NCI-H460 (cell line): ENCODE measurements at places on chromosomes 11 and 22. TPM values are rescaled to one million over a fixed set of nuclear protein-coding genes. Genes with fewer than 3 reads are reported as not detected.

DNA sequence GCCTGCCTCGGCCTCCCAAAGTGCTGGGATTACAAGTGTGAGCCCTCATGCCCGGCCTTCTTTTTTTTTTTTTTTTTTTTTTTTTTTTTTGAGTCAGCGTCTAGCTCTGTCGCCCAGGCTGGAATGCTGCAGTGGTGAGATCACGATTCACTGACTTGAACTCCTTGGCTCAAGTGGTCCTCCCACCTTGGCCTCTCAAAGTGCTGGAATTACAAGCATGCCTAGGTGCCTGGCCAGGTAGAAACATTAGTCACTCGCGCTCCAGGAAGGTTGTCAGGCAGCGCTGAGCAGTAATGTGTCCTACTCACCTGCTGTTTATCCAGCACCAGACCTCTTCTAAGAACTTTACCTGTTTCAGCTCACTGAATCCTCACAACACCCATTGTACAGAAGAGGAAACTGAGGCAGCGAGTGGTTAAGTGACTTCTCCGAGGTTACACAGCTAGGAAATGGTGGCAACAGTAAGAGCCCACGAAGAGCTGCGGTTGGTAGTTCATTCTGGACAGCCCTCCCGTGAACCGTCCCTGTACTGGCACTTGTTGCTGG lies 496 bp upstream of the CST6 start:
- DNase-seq = no peak

DNA sequence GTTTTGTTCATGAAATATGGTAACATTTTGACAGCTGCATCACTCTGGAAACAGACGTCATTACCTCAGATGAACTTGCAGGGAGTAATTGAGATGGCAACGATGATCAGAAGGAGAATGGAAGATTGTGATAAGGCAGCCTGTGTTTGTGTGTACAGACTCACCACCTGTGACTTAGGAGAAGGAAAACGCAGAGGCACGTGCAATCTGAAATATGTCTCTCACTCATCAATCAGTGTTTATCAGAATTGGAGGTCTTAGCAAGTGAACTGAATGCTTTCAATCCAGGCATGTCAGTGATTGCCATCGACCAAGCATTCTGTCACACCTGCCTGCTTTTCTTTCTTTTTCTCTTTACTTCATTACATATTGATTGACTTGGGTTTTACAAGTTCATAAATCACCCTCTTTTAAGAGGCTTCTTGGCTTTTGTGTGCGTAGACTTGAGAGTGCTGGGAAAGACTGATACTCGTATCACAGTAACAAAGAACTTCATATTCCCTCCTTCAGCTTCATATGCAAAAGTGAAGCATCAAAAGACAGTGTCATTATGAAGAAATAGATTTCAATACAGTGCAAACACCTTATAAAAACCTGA lies 24.6 kb downstream of the FAT3 start:
- no peak for DNase-seq

GRCh38 chr11:28257761-28258160 lies 149.6 kb downstream of the METTL15 start:
- DNase-seq = no peak

GRCh38 chr11:29432719-29433325 lies 584.0 kb downstream of the KCNA4 start:
- DNase-seq = peak; percentile 23

The OR6T1 gene
- not detected in 2 replicates for total RNA-seq

GRCh38 chr22:36292823-36293530 lies 40.0 kb downstream of the APOL1 start:
- no peak for DNase-seq

- no peak for DNase-seq
These were observed 761 bp downstream of the HMBS start for GRCh38 chr11:119085437-119085847.

DNA sequence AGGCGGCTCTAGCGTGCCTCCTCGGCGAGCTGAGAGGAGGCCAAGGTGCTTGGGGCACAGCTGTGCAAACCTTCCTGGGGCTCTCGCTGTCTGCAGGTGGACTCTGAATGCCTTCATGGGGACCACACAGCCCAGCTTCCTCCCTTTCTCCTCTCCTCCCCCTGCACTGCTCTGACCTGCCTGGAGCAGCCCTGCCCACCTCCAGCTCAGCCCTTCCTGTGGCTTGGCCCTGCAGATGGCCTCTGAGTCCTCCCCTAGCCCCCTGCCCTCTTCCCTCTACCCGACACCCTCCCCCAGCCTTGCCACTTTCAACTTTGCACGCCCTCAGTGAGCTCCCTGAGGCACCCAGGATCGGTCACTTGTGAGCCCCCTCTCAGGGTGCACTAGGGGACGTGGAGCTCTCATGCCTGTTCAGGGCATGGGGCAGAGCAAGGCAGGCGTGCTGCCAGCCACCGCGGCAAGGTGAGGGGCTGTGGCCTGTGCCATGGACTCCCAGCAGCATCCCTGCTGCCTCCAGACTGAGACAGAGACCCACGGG lies 31.4 kb downstream of the PPM1F start:
- no peak for DNase-seq

- DNase-seq = no peak
These were observed 6.4 kb downstream of the PLA2G3 start for GRCh38 chr22:31133911-31134310.

DNA sequence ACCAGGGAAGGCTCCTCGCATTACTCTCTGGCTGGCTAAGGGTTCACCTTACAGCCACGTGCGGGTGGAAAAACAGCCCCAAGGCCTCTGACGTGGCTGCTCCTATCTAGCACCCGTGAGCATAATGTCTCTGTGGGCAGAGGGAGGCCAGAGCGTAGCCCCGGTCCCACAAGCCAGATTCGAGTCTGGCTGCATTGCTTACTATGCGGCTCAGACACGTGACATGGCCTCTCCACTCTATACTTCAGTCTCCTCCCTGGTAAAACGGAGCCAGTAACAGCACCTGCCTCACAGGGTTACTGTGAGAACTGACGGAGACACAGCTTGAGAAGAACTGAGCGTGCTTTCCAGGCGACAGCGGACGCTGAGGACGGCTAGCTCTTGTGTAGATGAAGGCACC lies 105.8 kb upstream of the BID start:
- DNase-seq = no peak

The IGLL1 gene
- not detected in 2 replicates for total RNA-seq

GRCh38 chr11:22130462-22131053 lies 62.3 kb upstream of the ANO5 start:
- DNase-seq = no peak

- DNase-seq = no peak
These were observed 304.0 kb upstream of the NARS2 start for GRCh38 chr11:78878631-78879030.

The MCHR1 gene
- not detected in 2 replicates for total RNA-seq

The OR52E8 gene
- total RNA-seq = not detected in 2 replicates

DNA sequence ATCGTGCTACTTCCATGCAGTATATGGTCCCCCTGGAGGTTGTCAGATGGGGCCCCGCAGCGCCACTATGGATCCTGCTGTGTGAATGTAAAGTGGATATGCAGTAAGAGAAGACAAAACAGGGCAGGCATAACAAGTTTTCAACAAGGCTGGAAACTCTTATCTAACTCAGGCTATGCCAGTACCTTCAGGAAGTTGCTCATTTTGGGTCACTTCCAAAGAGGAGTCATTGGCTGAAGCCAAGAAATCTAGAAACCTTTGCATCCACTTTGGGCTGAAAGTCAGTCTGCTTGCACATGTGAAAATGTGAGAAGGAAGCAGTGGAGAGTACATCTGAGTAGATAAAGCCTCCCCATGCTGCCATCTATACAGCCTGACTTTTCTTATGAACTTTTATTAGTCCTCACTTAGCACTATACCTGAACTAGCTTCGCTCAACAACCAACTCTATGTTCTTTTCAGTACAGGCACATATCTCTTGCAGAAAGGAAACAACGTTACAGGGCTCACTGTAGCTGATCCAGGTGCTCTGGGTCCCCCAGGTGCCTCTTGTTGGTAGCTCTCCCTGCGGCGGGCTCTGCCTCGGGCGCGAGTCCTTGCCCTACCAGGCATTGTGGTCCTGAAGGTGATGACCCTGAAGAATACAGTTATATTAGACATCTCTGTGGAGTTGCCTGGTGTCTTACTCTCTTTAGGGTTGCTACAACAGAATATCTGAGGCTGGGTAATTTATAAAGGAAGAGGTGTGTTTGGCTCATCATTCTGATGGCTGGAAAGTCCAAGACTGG lies 12.4 kb downstream of the PIWIL3 start:
- DNase-seq = no peak

GRCh38 chr11:125404157-125404810 lies 91.8 kb downstream of the FEZ1 start:
- DNase-seq = no peak

DNA sequence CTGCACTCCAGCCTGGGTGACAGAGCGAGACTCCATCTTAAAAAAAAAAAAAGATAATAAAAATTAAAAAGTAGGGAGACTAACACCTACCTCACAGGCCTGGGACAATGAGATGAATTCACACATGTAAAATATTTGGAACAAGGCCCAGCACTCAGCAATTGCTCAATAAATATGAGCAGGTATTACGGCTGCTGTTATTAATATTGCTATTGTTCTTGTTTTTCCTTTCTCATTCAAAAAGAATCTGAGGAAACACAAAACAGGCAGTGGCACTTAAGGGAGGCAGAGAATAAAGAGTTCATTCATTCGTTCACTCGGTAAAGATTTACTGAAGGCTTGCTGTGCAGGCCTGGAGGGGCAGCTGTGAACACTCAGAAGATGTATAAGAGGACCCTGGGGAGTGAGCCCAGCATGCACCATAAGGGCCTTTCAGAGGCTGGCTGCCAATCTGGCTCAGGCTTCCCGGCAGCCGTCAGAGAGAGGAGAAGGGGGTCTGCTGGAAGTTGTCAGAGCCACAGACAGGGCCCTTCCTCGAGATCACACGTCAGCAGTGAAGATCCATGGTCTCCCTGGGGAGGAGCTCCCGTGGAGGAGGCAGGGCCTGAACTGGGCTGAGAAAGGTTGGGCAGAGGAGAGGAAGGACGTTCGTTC lies 51.6 kb upstream of the TCF20 start:
- DNase-seq = no peak

- DNase-seq = no peak
These were observed 31.3 kb downstream of the RSF1 start for GRCh38 chr11:77789061-77789730.

The XRRA1 gene
- total RNA-seq = 22.3 and 25.1 TPM in 2 replicates

DNA sequence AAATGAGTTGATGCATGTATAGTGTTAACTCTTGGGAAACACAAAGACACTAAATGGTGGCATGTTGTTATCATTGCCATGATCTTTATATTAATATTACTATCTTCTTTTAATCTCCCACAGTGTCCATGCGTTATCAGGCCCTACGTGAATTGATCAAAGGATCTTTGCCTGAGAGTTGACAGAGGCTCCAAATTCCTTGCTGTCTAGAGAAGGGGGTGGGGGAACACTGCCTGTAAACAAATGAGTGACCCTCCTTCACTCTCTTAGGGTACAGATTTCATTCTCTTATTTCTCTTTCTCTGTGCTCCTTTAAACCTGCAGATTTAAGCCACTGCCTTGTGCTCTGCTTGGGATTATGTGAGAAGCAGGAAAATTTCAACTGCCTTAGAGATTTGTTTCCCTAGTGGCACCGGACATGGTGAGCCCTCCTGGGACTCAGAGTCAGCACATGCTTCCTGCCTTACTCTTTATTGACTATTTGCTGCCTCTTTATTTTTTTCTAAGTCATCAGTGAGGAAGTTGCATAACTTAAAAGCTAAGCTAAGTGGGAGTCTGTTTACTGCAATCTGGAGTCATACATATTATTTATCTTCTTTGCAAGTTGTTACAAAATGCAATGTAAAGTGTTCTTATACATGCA lies 122.9 kb downstream of the MAML2 start:
- peak; percentile 79 for DNase-seq

GRCh38 chr22:35465109-35465701 lies 65.3 kb downstream of the MCM5 start:
- no peak for DNase-seq

The OR52H1 gene
- total RNA-seq = not detected in 2 replicates

DNA sequence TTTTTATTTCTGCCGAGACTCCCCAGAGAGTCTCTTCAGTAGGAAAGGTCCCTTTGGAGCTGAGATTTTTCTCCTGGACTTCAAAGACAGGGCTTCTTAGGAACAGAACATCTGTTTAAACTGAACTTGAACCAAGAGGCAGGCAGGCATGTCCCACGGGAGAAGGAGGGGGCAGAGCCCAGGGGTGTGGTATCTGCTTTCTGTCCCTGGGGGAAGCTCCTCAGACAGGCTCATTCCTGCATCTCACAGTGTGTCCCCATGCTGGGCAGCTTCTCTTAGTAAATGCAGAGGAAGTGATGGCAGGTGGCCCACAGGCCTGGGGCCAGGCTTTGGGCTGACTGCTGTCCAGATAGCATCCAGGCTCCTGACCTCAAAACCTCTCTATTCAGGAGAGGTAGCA lies 47.3 kb downstream of the TSPAN18 start:
- DNase-seq = no peak

The OR56B1 gene
- not detected in 2 replicates for total RNA-seq

The HIC2 gene
- total RNA-seq = 1.7 and 1.9 TPM in 2 replicates

The CDKN1C gene
- total RNA-seq = 0.25 and 0.32 TPM in 2 replicates
